Glomerular endothelial cell (primary cell): ENCODE measurements at places on chromosomes 1 and 21. TPM values are rescaled to one million over a fixed set of nuclear protein-coding genes. Genes with fewer than 3 reads are reported as not detected.

The PBX1 gene
- 8.7 and 11.5 TPM in 2 replicates for total RNA-seq

The SLC2A5 gene
- 0.18 TPM in 1 of 2 replicates, not detected in the other for total RNA-seq

The FBLIM1 gene
- total RNA-seq: 191 and 231 TPM in 2 replicates

The CACNA1E gene
- total RNA-seq: not detected in 2 replicates

The KRTAP12-2 gene
- not detected in 2 replicates for total RNA-seq

The ADGRL2 gene
- 166 and 167 TPM in 2 replicates for total RNA-seq
